NCI-H748 treated with DMSO at 0.1 percent for 48 hours (cell line): ENCODE measurements at places on chromosomes 4 and X.

- no peak for DNase-seq
Observed at GRCh38 chrX:5648941-5649568, 579.6 kb downstream of the NLGN4X start.

- DNase-seq = no peak
Observed at GRCh38 chr4:150650751-150651150, 68.8 kb downstream of the MAB21L2 start.

DNA sequence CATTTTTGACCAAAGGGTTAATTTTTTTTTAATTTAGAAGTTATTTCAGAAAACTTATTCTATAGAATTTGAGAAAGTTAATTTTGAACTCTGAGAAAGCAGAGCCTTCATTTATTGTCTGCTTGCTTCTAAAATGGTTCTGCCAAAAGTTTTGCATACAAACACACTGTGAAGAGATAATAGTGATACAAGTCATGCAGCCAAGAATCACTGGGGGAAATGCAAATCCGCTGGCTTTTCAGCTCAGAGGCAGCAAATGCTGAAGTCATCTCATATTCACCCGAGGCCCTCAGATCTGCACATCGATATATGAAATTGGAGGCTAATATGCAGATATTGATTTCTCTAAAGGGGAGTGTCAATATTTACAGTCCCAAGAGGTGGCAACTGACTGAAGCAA is 186.2 kb downstream of the KIT start:
- DNase-seq = no peak

DNA sequence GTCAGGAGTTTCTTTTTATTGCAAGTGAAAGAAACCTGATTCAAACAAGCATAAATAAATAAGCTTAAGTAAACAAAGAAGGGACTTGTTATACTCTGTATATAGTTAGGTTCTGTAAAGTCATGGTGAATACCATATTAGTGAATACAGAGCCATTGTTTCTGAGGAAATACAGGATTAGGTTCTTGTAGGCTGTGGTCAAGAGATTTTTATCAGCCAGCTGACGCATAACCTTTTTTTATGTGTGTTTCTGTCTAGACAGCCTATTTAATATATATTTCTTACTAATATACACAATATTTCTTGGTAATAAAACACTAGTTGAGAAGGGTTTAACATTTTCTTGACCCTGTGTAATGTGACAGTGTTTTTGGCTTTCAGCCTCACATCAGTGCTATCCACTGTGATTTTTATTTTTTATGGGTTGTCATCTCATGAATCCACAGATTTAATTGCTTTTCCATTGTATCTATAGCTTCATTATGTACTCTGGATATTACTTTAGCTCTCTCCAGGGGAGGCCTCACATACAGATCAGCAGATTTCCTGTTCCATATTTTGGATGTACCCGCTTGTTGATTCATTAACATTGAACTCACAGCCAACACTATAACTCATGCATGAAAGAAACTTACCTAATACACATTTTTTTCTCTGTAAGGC is 8.0 kb downstream of the HERC3 start:
- DNase-seq = no peak

DNA sequence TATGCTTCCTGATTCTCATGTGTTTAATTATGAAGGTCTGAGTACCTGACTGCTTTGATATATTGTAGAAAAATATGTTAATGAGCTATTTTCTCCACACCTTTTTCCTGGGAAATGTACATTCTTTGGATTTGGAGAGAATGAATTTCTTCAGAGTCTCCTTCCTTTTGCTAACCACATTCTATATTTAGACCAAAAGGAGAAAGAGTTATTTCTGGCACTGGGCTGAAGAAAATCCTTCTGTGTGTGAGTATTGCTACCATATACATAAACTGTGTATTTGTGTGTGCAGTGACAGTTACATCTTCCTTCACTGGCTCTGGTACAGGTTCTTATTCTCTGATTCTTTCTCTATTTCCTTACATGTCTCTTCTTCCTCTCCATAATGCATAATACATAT is 44.5 kb upstream of the PGRMC2 start:
- no peak for DNase-seq

DNA sequence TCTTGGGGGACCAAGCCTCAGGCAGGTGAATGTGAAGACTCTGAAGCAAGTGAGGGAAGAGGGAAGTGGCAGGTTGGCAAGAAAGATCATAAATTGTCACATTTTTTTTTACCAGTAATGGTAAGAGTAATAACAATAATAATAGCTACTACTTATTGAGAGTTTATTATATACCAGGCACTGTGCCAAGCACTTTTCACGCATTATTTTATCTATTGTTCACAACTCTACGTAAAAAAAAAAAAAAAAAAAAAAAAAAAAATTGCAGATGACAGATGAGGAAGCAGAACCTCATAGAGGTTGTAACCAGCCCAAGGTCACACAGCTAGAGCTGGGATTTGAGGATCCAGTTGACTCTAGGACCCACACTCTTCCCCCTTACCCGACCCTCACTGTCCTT is 40.9 kb downstream of the TSC22D3 start:
- DNase-seq = no peak

DNA sequence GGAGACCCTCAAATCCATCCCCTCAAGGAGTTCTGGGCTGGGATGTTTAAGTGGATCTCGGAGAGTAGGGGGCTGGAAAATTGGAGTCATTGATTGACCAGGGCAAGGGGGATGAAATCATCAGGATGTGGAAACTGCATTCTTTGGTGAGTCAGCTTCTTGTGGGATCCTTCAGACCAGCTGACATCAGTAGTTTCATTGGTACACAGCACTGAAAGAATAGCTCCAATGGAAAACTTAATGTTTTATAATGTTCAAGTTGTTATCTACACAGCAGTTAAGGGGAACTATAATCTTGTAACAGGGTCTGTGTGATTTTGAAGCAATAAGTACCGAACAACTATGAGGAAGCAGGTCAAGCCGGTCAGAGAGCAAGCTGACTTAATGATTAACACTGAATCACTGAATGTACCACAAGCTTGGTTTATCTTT is 506.1 kb downstream of the RPA4 start:
- no peak for DNase-seq

- no peak for DNase-seq
Observed at GRCh38 chr4:40369437-40370274, 34.5 kb downstream of the CHRNA9 start.

DNA sequence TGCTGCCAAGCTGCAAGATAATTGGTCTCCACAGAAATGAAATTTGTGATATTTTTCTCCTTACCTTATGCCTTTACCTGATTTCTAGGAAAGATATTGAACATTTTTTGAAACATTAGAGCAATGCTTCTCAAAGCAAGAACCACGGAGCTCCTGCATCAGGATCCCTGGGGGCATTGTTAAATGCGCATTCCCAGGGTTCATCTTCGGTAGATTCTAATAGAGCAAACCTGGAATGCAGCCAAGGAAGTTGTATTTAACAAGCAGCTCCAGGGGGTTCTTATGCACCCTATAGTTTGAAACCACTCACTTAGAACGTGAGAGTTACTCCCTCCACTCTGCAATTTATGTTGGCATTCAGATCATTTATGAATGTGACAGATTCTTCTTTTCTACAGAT is 126.2 kb downstream of the SLC39A8 start:
- peak; percentile 16 for DNase-seq

GRCh38 chr4:101000496-101000895 is 346.8 kb downstream of the PPP3CA start:
- DNase-seq = no peak
